K562 (cell line): ENCODE measurements at places on chromosomes 6 and 20. TPM values are rescaled to one million over a fixed set of nuclear protein-coding genes. Genes with fewer than 3 reads are reported as not detected.

Gene HMGA1
- polyA plus RNA-seq, result 1,026 and 1,125 TPM in 2 replicates

- no peaks in the 10 kb centered on the region for H3K4me1 ChIP-seq
- no peaks in the 10 kb centered on the region for H3K27me3 ChIP-seq
- DNase-seq, result no peak
- no peak overlapping the region for H3K4me3 ChIP-seq
- no peaks in the 10 kb centered on the region for H3K36me3 ChIP-seq
These were observed 27.1 kb upstream of the HLA-DOA start for GRCh38 chr6:33036535-33036934.

DNA sequence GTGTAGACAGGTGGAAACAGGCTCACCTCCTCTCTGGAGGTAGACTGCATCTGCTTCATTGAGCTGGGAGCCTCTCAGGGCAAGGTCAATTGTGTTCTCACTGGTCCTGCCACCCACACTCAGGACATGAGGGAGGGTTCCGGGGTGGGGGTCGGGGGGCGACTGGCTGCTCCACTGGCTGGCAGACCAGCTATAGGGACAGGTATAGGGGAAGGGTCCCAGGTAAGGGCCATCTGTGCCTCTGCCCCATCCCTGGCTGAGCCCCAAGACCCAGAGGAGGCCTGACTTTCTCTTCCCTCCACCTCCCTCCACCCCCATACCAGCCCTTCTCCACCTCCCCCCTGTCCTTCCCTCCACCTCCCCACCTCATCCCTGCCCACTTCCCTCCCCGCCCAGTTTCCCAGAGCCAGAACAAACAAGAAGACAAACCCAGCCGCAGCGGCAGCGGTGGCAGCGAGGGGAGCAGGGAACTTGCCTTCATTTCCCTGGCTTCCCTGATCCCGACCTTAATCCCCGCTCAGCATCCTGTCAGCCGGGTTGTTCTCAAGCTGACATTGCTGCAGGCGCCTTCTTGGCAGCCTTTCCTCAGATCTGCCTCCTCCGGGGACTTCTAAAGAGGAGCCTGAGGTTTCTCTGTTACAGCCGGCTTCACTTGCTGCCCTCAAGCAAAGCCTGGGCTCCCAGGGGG is 18.3 kb upstream of the FOXP4 start:
- H3K27ac ChIP-seq, result no peak overlapping the region
- peaks cover 9% of the 10 kb centered on the region for H3K4me1 ChIP-seq
- H3K27me3 ChIP-seq, result peaks cover 9% of the 10 kb centered on the region
- H3K4me3 ChIP-seq, result no peak overlapping the region

Gene MEP1A
- not detected in 2 replicates for polyA plus RNA-seq

DNA sequence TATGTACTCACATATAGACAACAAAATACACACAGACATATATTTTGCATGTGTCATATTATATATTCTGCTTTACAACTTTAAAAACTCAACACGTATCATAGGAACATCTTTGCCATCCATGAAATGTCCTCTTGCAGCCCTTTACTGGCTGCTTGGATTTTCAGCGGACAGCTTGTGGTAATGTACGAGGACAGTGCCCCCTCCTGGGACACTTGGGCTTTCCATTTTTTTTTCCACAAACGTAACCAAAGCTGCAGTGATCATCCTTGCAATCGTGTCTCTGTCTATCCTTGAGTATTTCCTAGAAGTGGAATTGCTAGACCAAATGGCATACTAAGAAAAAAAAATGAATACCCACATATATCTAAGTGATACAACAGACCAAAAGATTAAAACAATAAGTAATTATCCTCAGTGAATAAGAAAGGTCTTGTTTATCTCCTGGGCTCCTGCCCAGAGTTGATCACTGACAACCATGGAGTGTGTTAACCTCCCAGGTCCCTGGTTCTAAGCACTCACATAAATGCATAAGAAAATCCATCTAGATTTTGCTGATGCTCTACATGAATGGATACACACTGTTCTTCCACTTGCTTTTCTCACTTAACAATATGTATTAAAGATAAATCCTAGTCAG is 18.1 kb downstream of the BPI start:
- H3K36me3 ChIP-seq, result no peaks in the 10 kb centered on the region
- DNase-seq, result peak; percentile 64
- H3K4me3 ChIP-seq, result no peak overlapping the region
- H3K4me1 ChIP-seq, result no peaks in the 10 kb centered on the region
- H3K27me3 ChIP-seq, result peaks cover 25% of the 10 kb centered on the region; the same call in 1 of the 3 replicates

DNA sequence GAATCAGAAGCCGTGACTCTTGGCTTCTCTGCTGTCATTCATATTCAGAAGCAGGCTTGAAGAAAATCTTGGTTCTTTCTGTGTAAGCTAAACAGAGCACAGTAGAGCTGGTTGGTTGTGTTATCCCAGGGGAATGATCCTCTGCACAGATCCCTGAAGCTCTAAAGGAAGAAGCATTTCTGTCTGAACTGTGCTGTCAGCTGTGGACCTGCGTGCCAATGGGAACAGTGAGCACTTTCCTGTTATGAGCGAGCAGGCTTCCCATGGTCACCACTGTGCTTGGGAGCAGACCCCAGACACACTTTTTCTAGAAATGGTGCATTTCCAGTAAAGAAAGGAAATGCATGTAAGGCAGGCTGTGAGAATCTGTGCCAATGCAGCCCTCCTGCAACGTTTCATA is 490.2 kb downstream of the EPM2A start:
- H3K4me3 ChIP-seq, result no peak overlapping the region
- no peaks in the 10 kb centered on the region for H3K27me3 ChIP-seq
- H3K4me1 ChIP-seq, result no peaks in the 10 kb centered on the region
- H3K36me3 ChIP-seq, result no peaks in the 10 kb centered on the region
